ENCODE measurements at places on chromosomes 13 and 19.
A peak's percentile ranks its signal among the peaks of the same experiment; 100 is the strongest.

- no peak for DNase-seq
Observed at GRCh38 chr13:76976929-76977328, 15.0 kb upstream of the CLN5 start.

- DNase-seq, result no peak
Observed at GRCh38 chr19:15324791-15325519, 7.4 kb downstream of the BRD4 start.

- no peak for DNase-seq
Observed at GRCh38 chr13:50617134-50617721, 226.3 kb downstream of the DLEU7 start.

GRCh38 chr13:105474983-105475610 is 1060.4 kb downstream of the EFNB2 start:
- DNase-seq, result no peak

GRCh38 chr13:39490136-39490535 is 112.9 kb downstream of the LHFPL6 start:
- DNase-seq, result no peak

GRCh38 chr19:48616491-48617056 is 1.7 kb upstream of the FAM83E start:
- no peak for DNase-seq

GRCh38 chr13:45512098-45512496 is 47.4 kb downstream of the COG3 start:
- DNase-seq, result no peak

- peak; percentile 23 for DNase-seq
Observed at GRCh38 chr19:35963514-35963913, 27.3 kb downstream of the LRFN3 start.

DNA sequence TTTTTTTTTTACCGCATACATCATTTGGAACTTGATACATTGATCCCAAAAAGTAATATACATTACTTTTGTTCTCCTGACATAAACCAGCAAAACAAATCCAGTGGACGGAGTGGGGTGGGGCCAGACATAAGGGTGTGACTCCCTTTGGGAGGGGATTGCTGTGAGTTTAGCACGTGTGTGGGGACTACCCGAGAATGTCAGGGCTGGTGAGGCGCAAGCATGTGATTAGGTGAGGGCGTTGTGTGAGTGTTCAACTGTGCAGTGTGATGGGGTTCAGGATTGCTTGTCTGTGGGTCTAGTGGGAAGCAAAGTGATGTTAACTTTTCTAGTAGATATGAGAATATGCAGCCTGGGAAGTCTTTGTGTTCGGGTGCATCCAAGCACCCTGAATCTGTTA is 468.0 kb downstream of the TSHZ3 start:
- no peak for DNase-seq

DNA sequence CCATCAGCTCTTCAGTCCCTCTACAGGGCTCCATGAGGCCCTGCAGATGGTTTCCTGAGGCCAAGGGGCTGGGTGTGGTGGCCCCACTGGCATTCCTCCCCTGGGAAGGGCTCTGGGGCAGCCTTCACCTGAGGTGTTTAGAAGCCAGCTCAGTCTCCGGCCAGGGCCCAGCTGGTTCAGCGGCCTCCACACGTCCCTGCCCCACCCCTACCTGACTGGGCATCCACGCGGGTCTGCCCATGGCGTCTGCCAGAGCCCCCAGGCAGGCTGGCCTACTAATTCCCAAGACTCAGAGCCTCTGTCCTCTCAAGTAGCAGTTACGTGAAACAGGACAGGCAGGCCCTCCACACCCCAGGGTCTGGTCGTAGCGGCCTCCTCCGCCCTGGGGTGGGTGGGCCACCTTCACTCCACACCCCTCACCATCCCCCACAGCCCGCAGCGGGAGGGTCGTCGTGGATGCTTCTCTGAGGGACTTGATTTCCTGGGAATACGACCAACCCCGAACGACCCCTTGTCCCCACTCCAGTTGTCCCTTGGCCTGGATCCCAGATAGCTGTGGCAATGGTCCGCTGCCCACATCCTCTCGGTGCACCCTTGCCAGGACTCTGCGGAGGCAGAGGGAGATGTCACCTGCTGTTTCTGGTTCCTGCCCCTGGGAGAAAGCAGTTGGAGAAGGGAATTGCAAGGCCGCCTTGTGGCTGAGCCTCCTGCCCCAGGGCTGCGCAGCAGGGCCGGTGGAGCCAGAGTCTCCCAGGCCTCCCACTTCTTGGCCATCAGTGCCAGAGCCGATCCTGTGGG is 24.3 kb downstream of the CAPN12 start:
- DNase-seq, result no peak

Data from activated T-cell treated with anti-CD3 and anti-CD28 coated beads for 1 hour (primary cell).